Stimulated activated CD8-positive, alpha-beta memory T cell treated with anti-CD3 and anti-CD28 coated beads, Interleukin-4, amount 100 ng/mL, for 4 hours (primary cell): ENCODE measurements at places on chromosomes 7 and 10.

DNA sequence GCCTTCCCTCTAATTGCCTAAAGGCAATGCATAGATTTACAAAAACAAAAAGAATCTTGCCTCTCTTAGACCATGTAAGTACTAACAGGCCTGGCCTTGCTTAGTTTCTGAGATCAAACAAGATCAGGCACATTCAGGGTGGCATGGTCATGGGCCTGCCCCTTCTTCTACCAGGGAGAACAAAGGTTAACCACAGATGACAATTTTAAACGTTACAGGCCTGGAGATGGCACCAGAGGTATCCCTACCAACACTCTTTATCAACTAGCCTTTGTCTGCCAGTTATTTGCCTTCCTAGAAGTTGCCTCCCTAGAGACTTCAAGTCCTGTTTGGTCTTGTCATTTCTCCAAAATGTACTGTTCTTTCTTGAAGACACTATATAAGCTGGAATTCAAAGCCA is 252.6 kb downstream of the DOCK4 start:
- no peak for DNase-seq

DNA sequence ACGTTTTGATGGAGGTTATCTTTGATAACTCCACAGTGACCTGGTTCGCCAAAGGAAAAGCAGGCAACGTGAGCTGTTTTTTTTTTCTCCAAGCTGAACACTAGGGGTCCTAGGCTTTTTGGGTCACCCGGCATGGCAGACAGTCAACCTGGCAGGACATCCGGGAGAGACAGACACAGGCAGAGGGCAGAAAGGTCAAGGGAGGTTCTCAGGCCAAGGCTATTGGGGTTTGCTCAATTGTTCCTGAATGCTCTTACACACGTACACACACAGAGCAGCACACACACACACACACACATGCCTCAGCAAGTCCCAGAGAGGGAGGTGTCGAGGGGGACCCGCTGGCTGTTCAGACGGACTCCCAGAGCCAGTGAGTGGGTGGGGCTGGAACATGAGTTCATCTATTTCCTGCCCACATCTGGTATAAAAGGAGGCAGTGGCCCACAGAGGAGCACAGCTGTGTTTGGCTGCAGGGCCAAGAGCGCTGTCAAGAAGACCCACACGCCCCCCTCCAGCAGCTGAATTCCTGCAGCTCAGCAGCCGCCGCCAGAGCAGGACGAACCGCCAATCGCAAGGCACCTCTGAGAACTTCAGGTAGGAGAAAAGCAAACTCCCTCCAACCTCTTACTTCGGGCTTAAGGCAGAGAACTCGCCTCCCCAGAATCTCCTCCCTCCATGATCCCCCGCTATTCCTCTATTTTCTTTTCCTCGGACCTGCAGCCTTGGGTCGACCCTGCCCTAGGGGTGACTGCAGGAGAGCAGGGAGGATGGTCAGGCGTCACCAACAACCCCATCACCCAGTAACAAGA is at the start of gene SERPINE1:
SERPINE1 (plus strand) TSS at position 454 of the 809 bp plus-strand sequence. CDS start 1,290 bp downstream, outside the sequence.
- peak; percentile 48 for DNase-seq

DNA sequence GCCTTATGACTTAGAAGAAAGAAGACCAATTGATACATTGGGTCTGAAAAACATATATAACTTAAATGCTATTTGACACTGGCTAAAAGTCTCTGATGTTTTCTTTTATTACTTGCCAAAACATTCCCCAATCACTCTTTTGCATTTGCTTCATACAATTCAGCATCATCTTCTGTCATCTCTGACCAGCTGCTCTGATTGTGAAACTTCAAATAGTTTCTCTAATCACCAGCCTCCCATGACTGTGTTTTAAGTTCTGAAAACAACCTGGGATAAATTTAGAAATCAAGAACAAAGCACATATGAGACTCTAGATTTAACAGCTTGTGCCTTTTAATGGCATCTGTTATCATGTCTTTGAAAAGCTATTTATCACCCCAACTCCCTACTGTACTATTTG is 208.4 kb upstream of the KCND2 start:
- DNase-seq = no peak

DNA sequence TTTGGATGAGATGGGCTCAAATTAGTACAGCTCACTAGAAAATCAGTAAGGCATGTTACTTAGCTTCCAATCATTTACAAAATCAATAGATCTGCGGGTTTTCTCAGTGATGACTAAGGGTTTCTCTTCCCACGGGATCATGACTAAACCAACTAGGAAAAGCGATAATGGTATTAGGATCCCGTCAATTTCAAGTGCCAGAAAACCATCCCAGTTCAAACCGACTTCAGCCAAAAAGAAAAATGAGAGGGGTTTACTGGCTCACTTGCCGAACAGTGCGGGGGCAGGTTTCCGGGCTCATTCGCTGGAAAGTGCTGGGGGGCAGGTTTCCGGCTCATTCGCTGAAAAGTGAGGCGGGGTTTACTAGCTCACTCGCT is 62.1 kb upstream of the LYZL2 start:
- no peak for DNase-seq

DNA sequence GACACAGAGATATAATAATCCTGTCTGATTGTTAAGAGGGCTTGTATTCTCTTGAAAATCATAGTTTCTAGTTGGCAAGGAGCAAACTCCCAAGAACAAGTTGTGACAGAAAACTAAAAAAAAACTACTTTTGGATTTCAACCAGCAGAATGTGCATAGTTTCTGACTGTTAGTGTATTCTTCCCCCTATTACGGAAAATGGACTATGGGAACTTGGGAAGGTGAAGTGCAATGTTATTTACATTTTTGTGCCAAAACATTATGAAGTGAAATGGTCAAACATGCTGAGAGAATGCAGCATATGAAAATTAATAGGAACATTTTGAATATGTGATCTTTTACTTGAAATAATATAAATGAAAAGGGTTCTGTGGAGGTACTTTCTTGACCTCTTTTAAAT is 660.8 kb downstream of the SUGCT start:
- no peak for DNase-seq
